ENCODE measurements at places on chromosomes 2 and 18. TPM values are rescaled to one million over a fixed set of nuclear protein-coding genes. Genes with fewer than 3 reads are reported as not detected.
A peak's percentile ranks its signal among the peaks of the same experiment; 100 is the strongest.

DNA sequence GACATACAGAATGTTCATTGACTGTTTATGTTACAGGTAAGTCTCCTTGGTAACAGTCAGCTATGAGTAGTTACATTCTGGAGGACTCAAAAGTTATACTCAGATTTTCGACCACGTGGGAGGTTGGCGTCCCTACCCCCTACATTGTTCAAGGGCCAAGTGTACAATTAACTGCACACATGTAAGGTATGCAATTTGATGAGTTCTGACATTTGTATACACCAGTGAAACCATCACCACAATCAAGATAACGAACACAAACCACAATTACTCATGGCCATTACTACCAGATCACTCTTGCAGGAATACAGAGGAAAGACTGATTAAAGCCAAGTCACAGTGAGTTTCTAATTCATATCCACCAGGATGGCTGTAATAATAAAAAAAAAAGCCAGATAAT is 39.6 kb upstream of the LDLRAD4 start:
- no peak overlapping the region for H3K4me3 ChIP-seq
- H3K27me3 ChIP-seq, result no peaks in the 10 kb centered on the region
- DNase-seq, result peak; percentile 21

DNA sequence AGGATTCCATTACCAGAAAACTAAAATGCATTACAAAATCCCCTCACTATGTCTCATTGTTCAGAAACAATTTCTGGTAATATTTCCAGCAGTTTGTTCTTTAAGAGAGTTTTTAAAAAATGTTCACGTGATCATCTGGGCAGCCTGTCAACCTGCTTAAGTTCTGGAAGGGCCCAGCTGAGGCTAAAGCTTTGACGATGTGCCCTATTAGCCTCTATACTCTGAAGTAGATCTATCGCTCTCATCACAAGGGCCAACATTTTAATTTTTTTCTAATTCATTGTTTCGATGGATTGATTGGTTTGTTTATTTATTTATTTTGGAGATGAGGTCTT is 205.8 kb downstream of the PRKCE start:
- H3K27ac ChIP-seq, result no peak overlapping the region
- H3K4me3 ChIP-seq, result no peak overlapping the region
- H3K27me3 ChIP-seq, result no peaks in the 10 kb centered on the region
- no peaks in the 10 kb centered on the region for H3K36me3 ChIP-seq

The CXCR1 gene
- total RNA-seq, result not detected

The RUFY4 gene
- 2.1 TPM for total RNA-seq

Data from CD4-positive, CD25-positive, alpha-beta regulatory T cell (primary cell).